ENCODE measurements at places on chromosomes 12 and 14.

GRCh38 chr14:93029911-93030508, 85.7 kb downstream of the ITPK1 start:
- no peak for DNase-seq

GRCh38 chr12:79250960-79251755, 386.6 kb downstream of the SYT1 start:
- DNase-seq = no peak

GRCh38 chr12:121731473-121731872, 18.9 kb downstream of the TMEM120B start:
- DNase-seq = no peak

DNA sequence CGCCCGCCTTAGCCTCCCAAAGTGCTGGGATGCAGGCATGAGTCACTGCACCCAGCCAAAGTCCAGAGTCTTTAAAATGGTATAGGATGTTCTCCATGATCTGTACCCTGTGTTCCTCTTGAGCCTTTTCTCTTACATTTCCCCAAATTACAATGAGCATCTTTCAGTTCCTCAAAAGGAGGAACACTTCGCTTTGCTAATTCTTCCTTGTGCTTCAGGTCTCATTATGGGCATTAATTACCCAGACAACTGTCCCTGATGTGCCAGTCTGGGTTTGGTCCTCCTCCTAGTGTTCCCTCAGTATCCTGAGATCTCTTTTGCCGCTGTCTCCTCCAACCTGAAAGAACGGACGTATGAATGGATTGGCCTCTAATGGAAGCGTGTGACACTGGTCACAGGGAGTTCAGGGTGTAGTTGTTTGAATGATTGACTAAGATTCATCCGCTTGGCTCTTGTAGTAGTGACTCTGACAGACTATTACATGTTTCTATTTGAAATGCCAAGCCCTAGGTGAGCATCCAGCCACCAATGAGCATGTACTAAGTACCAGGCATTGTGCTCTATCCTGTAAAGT, 8.2 kb downstream of the PRKCH start:
- DNase-seq = no peak

DNA sequence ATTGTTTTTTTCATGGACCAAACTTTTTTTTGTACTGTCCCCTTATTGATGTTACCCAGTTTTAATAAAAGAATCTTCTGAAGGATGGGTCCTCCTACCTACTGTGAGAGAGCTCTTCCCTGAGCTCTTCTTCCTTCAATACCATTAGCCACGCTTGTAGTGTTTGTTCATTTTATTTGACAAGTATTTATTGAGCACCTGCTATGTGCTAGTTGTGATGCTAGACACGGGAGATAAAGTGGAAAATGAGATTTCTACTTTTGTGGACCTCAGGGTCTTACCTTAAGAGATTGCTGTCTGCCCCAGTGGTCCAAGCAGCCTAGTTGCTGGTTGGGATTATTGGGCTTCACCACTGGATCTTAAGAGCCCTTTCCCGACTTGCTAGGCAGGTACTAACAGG, 3.2 kb upstream of the GPD1 start:
- no peak for DNase-seq

DNA sequence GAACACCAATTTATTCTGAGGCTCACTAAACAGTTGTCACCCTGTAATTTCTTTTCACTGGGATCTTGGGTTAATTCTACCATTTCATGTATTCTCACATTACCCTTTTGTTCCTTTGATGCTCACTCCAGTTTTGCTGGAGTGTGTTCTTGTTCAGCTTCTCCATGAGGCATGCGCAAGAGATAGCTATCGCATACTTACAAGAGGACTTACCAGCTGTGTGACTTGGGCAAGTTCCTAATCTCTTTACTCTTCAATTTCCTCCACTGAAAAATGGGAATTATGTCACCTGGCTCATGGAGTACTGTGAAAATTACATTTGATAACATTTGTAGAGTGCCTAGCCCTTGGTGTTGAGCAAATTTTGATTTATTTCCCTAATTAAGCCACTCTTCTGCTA, 56.5 kb upstream of the JDP2 start:
- no peak for DNase-seq

DNA sequence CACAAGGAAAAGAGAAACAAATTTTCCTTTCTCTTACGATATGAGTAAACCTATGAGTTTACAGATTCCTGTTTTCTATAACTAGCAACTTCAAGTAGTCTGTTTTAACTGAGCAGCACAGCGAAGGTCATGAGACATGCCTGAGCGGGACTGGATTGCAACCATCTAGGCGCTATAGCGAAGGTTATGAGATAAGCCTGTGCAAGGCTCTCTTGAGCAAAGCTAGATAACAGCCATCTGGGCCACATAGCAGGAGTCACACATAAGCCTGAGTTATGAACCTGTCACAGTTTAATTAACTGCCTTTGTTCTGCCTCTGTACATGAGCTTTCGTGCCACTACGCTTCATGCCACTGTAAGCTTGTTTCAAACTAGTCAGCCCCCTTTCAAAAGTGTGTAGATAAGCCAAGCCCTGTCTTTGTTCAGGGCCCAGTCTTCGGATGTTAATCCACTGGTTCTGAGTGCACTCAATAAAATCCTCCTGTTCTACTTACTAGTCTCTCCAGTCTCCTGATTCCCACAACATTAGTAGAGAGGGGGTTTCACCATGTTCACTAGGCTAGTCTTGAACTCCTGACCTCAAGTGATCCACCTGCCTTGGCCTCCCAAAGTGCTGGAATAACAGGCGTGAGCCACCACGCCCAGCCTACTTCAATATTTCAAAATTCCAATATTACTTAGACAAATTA, 47.1 kb downstream of the SEC23A start:
- no peak for DNase-seq

- no peak for DNase-seq
Measured at GRCh38 chr14:77547512-77548180, 49.0 kb upstream of the ISM2 start.

DNA sequence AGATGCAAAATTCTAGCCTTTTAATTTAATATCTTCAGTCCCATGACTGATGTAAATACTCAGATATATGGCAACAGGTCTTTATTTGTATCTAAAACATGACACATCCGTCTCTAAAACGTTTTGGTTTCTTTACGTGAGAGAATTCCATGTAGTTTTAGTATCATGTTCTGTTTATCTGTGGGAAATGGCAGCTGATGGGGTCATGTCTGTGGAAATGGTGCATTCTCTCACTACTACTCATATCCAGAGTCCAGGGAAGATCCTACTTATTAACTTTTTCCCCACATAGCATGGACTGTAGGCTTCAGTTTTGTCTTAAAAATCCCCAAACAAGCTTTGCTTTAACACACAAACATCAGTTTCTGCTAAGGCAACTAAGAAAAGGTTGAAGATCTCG, 53.8 kb downstream of the SPTLC2 start:
- DNase-seq = peak; percentile 73

- DNase-seq = no peak
Measured at GRCh38 chr12:3251691-3252090, 174.5 kb downstream of the TSPAN9 start.

- DNase-seq = no peak
Measured at GRCh38 chr12:123986374-123986965, 13.5 kb downstream of the ZNF664 start.
